ENCODE measurements at places on chromosomes 2 and 18.
A peak's percentile ranks its signal among the peaks of the same experiment; 100 is the strongest.

DNA sequence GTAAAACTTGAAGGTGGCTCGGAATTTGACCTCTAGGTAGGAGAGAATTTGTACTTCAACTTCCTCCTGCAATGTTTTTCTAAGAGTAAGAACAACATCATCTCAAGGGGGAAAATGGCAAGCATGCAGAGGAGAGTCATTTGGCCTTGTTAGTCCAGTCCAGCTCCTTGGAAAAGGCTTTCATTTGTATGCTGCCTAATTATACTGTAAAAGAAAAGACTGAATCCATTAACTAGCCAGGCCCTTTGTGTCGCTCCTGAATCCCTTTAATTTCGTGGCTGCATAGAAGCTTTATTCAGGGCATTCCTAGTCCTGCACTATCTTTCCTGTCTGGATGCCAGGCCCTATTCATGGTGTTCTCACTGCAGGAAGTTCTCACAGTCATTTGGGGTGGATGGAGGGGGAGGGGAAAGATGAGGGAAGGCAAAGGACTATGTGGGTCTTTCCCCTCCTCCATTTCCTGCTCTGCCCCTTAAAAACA lies 36.0 kb downstream of the PHLPP1 start:
- DNase-seq: no peak

- DNase-seq: no peak
Observed at GRCh38 chr2:72031346-72032110, 116.1 kb downstream of the CYP26B1 start.

DNA sequence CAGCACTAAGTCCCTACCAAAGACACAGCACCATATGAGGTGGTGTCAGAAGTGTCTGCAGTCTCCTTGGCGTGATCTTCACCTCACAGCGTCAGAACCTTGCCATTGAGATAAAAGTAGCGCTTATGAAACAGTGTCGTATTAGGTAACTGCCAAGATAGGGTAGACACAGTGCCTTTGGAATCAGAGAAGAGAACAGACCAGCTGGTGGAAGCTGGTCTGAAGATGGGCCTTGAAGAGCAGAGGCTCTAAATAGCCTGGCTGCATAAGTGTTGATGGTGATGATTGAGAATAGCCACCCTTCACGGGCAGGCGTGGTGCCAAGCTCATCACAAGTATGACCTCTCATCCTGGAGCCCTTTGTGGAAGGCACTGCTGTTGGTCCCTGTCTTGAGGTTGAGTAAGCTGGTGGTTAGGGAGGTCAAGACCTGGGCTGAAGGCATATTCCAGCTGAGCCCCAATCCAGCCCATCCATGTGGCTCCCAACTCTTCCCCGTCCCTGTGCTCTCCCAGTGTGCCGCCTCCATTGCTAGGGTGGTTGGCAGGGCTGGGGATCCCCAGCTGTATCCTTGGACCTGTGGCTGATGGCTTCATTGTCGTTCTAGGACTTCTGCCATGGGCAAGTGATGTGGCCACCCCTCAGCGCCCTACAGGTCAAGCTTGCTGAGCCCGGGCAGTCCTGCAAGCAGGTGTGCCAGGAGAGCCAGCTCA lies 187.4 kb downstream of the MGAT5 start:
- no peak for DNase-seq

GRCh38 chr2:239674981-239675825 lies 274.4 kb upstream of the HDAC4 start:
- DNase-seq: no peak

- no peak for DNase-seq
Observed at GRCh38 chr2:98747888-98748287, 17.0 kb upstream of the MGAT4A start.

GRCh38 chr18:8056723-8057122 lies 489.6 kb downstream of the PTPRM start:
- no peak for DNase-seq

DNA sequence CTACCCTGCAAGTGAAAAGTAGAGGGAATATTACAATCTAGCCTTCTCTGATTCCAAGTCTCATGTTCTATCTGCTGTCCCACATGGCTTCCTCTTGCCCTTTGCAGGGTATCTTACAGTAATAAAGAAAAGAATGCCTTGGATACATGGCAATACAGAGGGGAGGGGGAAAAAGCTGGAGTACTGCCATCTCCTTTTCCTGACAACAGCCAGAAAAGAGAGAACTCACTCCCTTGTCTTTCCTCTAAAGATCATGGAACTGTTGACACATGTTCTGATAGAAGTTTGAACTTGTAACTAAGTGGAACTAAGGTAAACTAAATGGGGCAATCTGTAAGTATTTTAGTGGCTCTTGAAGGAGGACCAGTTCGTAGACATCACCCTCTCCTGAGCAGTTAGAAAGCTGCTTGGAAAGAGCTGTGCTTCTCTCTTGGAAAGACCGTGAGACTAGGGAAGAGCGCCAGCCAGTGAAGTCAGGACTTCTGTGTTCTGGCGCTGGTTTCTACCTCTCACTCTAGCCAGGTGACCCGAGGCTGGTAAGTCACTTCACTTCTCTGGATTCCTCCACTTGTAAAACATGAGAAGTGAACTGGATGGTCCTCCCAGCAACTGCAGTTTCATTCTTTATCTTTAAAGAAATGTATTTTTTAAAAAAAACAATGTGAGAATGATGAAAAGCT lies 242.3 kb upstream of the FOSL2 start:
- no peak for DNase-seq

GRCh38 chr2:217943446-217944321 lies 59.1 kb downstream of the TNS1 start:
- no peak for DNase-seq

GRCh38 chr2:153477636-153478288 lies 800 bp downstream of the RPRM start:
- DNase-seq: peak; percentile 32

GRCh38 chr2:26333293-26333692 lies 12.7 kb upstream of the SELENOI start:
- no peak for DNase-seq

DNA sequence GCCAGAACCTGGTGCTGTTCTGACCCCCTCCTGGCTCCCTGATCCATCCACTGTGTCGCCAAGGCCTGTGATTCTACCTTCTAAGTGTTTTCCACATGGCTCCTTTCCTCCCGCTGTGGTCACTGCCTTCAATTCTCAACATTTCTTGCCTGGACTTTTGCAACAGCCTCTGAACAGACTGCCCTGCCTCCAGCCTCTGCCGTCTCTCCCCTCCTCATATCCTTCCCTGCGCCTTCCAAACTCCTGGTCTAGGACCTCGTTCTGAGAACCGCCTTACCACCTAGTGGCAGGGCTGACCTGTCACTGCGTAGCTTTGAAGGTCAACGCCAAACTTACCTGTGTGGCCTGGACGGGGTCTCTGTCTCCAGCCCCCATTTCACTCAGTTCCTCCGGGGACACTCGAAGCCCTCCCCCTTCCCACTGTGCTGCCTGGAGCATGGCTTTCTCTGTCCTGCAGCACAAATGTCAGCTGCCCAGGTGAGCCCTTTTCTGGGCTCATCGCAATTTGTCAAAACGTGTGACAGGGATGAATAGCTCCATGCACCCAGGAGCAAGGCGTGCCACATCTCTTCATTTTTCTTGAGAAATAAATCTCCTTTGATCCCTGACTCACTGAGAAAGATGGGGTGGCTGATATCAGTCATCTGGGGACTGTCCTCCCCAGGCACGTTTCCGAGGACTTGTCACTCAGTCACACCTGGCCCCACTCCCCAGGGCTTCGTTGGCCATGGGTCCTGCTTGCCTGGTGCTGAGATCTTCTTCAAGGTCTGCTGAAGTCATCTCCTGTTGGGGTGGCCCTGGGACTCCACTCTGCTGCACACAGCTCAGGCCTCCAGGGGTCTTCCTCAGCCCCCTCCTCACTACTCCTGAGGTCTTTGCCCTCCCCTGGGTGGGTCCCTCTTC lies 46.7 kb downstream of the LDLRAD4 start:
- no peak for DNase-seq

- no peak for DNase-seq
Observed at GRCh38 chr2:205858881-205859441, 176.7 kb downstream of the NRP2 start.

GRCh38 chr2:42834161-42834560 lies 41.8 kb upstream of the HAAO start:
- no peak for DNase-seq

DNA sequence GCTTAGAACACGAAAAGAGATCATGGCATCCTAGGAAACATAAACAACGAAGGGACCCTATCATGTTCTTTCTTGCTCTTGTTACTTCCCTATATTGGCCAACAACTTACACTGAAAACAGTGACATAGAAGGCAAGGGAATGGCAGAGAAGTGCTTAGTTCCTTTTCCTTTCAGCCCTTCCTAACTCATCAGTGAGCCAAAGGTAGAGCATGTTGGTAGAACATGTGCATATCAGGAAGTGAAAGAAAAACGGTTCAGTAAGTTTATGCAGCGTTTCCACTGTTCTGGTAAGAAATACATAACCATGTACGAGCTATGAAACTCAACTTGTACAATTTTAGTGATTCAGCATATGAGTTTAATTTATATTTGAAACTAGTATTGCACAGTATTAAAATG lies 21.7 kb downstream of the AKAIN1 start:
- no peak for DNase-seq

DNA sequence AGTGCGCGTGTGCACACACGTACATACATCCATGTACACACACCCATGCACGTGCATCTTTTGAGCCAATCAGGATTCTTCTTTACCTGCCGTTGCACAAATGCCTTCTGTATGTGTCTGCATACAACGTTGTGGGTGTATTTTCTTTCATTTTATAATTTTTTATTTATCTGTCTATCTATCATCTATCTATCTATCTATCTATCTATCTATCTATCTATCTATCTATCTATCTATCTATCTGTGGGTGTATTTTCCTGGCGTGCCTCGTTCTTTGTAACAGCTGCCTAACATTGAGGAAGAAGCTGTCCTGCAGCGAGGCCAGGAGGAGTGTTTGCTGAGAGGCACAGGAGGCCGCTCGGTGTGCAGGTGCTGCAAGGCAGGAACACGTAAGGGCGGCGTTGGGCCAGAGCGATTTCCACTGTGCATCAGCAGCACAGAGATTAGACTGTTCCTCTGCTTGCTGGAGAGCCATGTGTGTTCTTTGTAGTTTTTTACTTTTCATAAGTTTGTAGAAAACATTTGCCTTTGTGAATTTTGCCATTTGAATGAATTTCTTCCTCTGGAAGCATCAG lies 84.4 kb downstream of the DGKD start:
- no peak for DNase-seq

Measured in NCI-H1092 treated with DMSO at 0.1 percent for 48 hours (cell line).